ENCODE measurements at places on chromosomes 1 and 21.

DNA sequence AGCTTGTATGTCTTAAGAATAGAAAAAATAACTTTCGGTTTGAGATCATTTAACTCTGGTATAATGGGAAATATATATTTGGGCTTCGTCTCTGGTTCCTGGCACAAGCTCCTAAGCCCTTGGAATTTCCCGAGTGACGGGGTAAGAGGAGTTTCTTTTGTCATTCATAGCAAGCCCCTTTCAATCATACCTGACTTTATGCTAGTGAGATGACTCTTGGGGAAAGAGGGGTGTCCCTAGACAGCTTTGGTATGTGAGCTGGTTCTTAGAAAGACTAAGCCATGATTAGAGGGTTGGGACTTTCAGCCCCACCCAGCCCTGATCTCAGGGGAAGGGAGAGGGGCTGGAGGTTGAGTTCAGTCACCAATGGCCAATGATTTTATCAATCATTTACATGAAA, 13.9 kb upstream of the MTARC1 start:
- no peak for DNase-seq

GRCh38 chr1:146035048-146035423, 13.5 kb upstream of the HJV start:
- DNase-seq: no peak

DNA sequence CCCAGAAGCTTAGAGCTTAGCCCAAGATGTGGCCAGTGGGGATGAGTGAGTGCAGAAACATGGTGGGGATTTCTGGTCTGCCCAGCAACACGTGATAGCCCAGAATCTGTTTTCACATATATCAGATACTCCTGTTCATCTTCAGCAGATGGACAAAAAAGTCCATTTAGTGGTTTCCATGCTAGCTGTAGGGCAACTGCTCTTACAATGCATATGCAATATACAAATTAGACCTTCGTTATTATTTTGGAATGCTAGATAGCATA, 96.9 kb upstream of the SGIP1 start:
- DNase-seq: no peak

DNA sequence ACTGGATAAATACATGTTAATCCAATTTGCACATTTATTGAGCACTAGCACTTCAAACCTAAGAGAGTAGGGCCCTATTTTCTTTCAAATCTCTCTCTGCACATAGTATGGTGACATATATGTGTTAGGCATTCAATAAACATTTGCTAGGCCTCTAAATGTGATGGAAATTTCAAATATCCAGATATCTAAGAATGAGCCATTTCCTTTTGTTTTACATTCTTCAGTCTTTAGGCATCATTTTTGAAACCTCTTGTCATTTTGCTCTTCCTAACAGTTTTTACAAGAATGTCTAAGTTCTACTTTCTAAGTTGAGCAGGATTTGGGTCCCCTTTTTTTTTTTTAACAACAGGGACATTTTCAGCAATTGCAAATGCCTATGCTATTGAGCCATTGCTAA, 395.7 kb upstream of the ST6GALNAC5 start:
- DNase-seq: no peak

- no peak for DNase-seq
Observed at GRCh38 chr1:213020016-213020415, 4.3 kb upstream of the ANGEL2 start.

DNA sequence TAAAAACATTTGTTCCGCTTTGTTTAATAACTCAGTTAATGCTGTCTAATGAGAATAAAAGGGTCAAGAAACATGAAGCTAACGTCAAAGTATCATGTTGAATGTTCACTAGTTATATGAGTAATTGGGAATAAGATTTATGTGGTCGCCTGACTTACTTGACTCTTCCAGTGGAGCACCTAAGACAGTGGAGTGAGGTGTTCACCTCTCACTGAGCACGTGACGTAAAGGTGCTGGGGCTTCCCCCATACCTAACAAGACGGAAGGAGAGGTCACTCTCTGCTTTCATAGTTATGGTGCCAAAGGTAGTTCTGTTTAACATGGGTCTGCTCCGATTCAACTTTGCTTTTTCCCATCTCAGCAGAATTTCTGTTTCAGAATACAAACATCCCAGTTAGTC, 686 bp downstream of the KMO start:
- DNase-seq: no peak

GRCh38 chr21:14267076-14267475, 51.1 kb downstream of the RBM11 start:
- DNase-seq: no peak

DNA sequence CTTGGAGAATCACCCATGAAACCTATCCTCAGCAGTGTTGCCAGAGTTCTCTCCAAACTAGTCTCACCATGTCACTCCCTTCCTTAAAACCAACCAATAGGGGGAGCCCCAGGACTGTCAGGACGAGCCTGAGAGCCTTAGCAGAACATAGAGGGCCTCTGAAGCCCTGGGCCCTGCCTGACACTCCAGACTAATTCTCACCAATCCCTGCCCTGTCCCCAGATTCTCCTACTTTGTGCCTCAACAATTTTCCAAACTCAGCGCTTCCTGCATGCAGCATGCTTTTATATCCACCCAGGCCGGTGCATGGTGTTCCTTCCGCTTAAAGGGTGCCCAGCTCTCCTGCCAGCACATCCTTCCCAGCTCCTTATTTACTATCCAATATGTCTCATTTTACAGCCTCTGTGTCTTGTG, 42.7 kb downstream of the HSD3B1 start:
- DNase-seq: no peak

- DNase-seq: no peak
Observed at GRCh38 chr1:47927165-47927564, 70.0 kb downstream of the TRABD2B start.

DNA sequence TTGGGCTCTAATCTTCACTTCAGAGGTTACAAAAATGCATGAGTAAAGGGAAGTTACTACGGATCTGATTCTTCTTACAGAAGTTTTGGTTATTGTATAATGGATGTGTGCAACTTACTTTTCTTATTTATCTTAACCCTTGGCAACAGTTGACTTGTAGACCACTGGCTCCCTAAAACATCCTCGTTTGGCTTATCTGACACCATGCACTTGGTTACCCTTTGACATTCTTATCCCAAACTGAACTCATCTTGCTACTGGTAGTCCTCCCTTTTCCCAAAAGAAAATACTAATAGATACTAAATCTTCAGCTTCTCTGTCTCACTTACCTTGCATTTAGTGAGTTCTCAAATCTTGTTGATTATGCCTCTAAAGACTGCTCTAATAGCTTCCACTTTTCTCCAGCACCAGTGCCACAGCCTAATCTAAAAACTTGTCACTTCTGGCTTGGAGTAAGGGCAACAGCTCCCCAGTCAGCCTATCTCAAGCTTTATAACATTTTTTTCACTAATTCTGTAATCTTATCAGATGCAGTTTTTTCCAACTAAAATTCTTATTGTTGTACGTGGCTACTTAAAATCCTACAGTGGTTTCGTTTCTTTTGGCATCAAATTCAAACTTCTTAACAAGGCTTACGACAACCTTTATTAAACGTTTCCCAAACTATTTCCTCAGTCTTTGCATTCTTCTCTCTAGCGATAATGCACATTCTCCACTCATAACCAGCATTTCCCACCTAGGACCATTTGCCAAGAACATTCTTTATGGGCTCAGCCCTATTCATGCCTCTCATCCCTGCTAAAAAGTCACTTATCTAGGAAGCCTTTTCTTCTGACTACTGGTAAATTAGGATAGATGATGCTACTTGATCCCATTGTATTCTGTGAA, 204.2 kb downstream of the KCNT2 start:
- no peak for DNase-seq

DNA sequence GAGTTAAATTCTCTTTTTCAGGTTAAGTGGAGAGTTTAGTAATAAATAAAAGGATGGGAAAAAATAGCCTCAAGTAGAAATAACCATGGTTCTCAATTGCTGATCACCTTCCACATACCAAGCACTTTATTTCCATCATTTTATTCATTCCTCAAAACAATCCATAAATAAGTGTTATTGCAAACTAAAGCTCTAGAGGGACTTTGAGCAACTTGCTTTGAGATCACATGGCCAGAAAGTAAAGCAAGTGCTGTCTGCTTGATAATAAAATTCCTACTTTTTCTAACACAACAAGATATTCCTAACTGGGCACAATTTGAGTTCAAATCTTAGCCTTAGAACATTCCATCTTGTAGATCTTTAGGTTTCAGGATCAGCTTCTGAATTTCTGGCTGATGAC, 97.1 kb upstream of the C1orf87 start:
- DNase-seq: no peak

GRCh38 chr1:59013276-59013927, 229.6 kb upstream of the JUN start:
- DNase-seq: no peak

- no peak for DNase-seq
Observed at GRCh38 chr1:80523861-80524260, 1276.9 kb upstream of the ADGRL2 start.

- DNase-seq: no peak
Observed at GRCh38 chr21:36551731-36552433, 72.0 kb upstream of the CLDN14 start.

GRCh38 chr1:157092831-157093230, 6.8 kb downstream of the ETV3L start:
- no peak for DNase-seq

- no peak for DNase-seq
Observed at GRCh38 chr1:51009381-51009780, 39.3 kb downstream of the CDKN2C start.

- DNase-seq: no peak
Observed at GRCh38 chr1:247204177-247204647, 32.4 kb upstream of the ZNF124 start.

DNA sequence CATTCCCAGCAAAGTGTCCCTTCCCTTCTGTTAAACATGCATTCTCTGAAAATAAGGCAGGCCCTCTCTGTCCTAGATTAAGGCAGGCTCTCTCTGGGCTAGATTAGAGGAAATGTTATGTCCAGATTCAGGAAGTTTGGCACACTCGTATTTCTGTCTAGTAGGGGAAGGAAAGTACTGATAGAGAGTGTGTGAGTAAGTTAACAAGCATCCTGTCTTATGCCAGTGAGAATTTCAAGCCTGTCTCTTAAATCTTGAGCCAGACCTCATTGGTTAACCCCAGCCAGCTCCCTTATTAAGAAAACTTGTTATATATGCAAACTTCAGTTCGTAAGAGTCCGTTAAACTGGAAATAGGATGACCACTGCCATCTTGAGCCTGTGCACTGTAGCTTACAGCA, 31.6 kb downstream of the IGSF5 start:
- no peak for DNase-seq

Measured in stimulated activated CD4-positive, alpha-beta T cell treated with anti-CD3 and anti-CD28 coated beads, Interleukin-12 subunit alpha, Interleukin-12 subunit beta, amount 100 ng/mL, for 48 hours (primary cell).